ENCODE measurements at places on chromosomes 11 and 22.

- peak; percentile 36 for DNase-seq
These were observed 15.8 kb downstream of the EPS8L2 start for GRCh38 chr11:721741-722345.

DNA sequence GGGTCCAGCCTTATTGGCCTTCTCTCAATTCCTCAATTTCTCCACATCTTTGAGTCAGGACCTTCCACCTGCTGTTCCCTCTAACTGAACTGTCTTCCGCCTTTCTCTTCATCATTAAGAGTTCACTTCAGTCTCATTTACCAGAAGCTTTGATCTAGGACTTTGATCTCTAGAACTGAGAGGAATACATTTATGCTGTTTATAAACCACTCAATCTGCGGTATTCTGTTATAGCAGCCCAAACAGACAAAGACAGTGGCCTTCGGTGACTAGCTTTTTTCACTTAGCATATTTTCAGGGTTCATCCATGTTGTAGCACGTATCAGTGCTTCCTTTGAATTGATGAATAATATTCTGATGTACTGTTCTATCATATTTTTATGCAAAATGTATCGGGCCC lies 10.5 kb downstream of the CLPB start:
- no peak for DNase-seq

DNA sequence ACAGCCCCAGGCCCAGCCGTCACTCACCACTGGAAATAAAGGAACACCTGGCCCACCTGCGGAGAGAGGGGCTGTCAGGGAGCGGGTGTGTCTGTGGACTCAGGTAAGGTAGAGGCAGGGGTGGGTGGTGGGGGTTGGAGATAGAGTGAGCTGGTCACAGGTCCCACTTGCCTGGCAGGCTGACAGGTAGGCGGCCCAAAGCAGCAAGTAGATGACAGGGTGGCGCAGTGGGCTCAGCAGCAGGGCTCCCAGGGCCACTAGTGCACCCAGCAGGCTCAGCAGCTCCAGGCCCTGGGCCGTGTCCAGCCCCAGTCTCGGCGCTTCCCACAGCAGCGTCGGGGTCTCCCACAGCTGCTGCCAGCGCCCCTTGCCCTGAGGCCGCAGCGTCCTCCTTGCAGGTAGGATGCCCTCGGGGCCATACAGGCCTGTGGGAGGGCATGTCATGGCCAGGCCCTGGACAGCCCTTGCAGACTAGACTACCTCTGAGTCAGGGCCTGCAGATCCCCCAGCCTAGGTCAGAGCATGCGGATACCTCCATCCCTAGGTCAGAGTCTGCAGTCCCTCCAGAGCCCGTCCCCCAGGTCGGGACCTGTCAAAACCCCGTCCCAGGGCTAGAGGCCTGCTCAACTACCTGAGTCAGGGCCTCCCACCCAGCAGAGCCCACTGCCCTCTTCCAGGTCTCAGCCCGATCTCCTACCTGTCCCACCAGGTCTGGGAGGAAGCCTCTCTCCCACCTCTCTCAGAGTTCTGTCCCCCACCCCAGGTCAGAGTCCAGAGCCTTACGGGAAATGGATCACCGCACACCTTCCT lies 686 bp downstream of the LMF2 start:
- peak; percentile 44 for DNase-seq

GRCh38 chr22:20089977-20090729 lies 10.1 kb downstream of the DGCR8 start:
- no peak for DNase-seq

DNA sequence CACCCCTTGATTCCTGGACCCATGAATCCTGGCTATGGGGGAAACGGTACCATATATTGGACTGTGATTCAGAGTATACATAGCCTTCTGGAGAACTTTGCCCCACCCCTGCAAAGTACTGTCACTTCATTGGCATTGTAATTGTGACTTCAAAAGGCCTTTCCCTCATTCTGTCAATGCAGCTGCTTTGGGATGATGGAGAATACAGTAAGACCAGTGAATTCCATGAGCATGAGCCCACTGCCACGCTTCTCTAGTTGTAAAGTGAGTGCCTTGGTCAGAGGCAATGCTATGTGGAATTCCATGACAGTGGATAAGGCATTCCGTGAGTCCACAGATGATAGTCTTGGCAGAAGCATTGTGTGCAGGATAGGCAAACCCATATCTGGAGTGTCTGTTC lies 25.7 kb upstream of the MSANTD2 start:
- no peak for DNase-seq

GRCh38 chr11:128501008-128501407 lies 86.3 kb downstream of the ETS1 start:
- DNase-seq: no peak

GRCh38 chr11:122863704-122864326 lies 18.7 kb upstream of the JHY start:
- no peak for DNase-seq

GRCh38 chr22:17234144-17234623 lies 14.9 kb upstream of the ADA2 start:
- DNase-seq: peak; percentile 98

GRCh38 chr11:111996129-111996528 lies 29.1 kb upstream of the DLAT start:
- DNase-seq: no peak

GRCh38 chr11:67048515-67049130 lies 8.0 kb upstream of the RHOD start:
- no peak for DNase-seq

DNA sequence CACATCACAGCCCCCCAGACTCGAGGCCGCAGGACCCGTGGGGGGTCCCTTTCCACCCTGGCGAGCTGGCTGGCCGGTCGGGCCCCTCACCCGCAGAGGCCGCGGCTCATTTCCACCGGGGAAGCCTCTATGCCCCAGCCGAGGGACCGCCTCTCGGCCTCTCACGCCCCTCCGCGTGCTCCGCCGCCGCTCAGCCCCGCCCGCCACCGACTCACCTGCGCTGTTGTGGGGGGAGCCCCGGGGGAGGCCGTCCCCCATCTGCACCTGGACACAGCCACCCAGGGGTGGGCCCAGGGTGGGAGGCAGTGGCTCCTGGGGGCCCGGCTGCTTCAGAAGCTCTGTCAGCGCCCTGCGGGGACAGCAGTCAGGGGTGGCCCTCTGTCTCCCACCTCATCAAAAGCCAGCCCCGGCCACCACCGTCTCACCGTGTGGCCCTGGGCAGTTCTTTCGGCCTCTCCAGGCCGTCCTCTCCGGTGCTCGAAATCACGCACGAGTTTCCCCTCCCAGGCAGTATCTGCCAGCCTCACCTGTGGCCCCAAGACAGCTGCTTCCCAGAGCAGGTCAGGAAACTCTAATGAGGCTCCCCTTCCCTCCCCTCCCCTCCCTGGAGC lies 3.8 kb downstream of the SHISA8 start:
- peak; percentile 39 for DNase-seq

DNA sequence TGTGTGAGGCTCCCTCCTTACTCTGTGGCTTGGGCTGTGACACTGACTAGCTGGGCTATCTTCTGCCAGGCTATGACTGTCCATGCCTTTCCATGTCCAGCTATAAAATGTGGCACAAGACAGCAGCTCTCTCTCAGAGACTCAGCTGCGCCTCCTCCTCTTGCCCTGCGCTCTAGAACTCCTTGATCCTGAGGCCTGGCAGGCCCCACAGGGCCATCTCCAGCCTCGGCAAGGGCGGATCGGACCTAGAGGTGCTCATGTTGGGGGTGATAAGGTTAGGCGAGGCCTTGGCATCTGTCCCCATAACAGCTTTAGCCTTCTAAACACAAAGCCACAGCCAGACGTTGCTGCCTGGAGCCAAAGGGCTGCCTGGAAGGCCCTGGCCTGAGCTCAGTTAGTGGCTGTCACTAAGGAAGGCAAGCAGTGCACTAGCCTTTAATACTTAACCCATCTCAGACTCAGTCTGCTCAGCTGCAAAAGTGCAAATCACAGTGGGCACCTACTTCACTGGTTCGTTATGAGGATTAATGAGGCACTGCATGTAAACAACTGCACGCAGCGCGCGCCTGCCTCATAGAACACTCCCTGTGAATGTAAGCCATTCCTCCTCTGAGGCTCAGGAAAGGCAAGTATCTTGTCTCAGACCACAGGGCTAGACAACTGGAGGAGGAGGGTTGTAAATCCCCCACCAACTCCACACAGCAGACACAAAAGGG lies 1.2 kb downstream of the GUCD1 start:
- DNase-seq: no peak

DNA sequence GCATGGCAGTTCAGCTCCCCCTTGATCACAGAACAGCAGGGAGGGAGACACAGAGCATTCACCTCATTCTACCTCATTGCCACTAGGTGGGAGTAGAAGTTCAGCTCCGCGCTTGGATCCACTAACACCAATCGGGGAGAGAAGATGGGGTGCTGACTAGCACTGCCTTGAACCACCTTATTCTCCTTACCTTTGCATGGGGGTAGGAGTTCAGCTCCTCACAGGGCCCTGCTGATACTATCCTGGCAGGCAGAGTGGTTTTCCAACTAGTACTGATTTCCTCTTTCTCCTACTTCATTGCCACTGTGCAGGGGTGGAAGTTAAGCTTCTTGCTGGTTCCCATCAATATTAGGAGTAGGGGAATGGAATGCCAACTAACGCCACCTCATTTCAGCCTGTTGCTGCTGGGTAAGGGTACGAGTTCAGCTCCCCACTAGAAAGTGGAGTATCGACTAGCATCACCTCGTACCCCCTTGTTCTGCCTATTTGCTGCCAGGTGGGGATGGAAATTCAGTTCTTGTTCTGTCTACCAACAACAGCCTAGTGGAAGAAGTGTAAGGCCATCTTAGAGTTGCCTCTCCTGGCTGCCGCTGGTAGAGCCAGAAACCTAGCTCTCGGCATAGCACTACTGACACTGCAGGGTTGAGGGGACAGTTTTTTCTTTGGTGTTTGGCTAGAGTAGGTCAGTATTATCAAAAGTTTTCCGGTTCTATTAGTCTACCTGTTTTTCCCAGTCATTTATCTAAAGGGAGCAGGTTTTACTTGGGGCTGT lies 550.9 kb upstream of the CCDC90B start:
- DNase-seq: peak; percentile 79

GRCh38 chr11:134474070-134474860 lies 62.2 kb upstream of the B3GAT1 start:
- peak; percentile 14 for DNase-seq

- DNase-seq: no peak
These were observed 40.5 kb downstream of the IL18BP start for GRCh38 chr11:72039031-72039855.

DNA sequence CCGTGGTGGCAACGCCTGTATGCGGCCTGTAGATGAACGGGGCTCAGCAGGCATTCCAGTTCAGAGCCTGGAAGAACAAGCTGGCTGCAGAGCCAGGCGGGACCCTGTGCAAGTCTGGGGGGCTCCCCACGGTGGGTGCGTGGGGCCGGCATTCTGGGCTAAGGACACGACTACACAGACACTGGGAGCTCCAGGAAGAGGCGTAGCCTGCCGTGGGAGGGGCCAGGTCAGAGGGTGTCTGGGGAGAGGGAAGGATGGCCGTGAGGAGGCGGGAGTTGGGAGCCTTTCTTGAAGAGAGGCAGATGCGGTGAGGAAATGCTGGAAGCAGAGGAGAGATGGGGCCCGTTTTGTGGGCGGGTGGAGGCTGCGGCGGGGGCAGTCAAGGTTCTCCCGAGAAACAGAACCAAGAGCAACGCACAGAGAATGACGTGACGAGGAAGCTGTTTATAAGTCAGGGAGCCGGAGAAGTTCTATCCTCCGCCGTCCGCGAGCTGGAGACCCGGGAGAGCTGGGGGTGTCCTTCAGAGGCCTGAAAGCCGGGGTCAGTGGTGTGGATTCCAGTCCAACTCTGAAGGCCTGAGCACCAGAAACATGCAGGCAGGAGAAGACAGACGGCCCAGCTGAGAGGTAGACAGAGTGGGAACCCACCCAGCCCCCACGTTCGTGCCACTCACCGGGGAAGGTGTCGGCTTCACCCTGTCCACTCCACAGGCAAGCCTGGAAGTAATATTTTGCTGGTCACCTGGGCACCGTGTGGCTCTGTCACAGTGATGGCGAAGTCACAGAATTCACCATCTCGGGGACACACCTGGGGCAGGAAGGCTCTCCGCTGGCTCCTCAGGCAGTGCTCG lies 529.6 kb downstream of the BRD1 start:
- DNase-seq: peak; percentile 33

- no peak for DNase-seq
These were observed 167.8 kb upstream of the NARS2 start for GRCh38 chr11:78742430-78742829.
